Adrenal gland (tissue), 19 donors: ENCODE measurements at places on chromosomes 6 and 20. TPM values are rescaled to one million over a fixed set of nuclear protein-coding genes. Genes with fewer than 3 reads are reported as not detected.

Gene SMPDL3A
- total RNA-seq = 34.3 TPM

Gene RAB44
- not detected for total RNA-seq

Gene BCAS1
- total RNA-seq = not detected

Gene BACH2
- total RNA-seq = 1.5 TPM

Gene CRISP2
- not detected for total RNA-seq

Gene WFDC2
- total RNA-seq = not detected

Gene TXLNB
- total RNA-seq = 9.5 TPM

Gene PAX1
- not detected for total RNA-seq

Gene SLC17A2
- total RNA-seq = not detected

Gene RUNX2
- total RNA-seq = 1.6 TPM

Gene C20orf202
- 0.25 TPM for total RNA-seq

- H3K36me3 ChIP-seq = no peaks in the 10 kb centered on the region
- H3K4me1 ChIP-seq = peaks cover 5% of the 10 kb centered on the region
- H3K27ac ChIP-seq = no peak overlapping the region
- H3K27me3 ChIP-seq = no peaks in the 10 kb centered on the region
- DNase-seq = no peak
- no peak overlapping the region for H3K4me3 ChIP-seq
Observed at GRCh38 chr6:71529769-71530168, 241.2 kb downstream of the OGFRL1 start.

GRCh38 chr20:52572687-52573086 lies 381.1 kb upstream of the ZFP64 start:
- H3K4me1 ChIP-seq = no peaks in the 10 kb centered on the region
- no peak overlapping the region for H3K4me3 ChIP-seq
- H3K27me3 ChIP-seq = no peaks in the 10 kb centered on the region
- no peaks in the 10 kb centered on the region for H3K36me3 ChIP-seq

DNA sequence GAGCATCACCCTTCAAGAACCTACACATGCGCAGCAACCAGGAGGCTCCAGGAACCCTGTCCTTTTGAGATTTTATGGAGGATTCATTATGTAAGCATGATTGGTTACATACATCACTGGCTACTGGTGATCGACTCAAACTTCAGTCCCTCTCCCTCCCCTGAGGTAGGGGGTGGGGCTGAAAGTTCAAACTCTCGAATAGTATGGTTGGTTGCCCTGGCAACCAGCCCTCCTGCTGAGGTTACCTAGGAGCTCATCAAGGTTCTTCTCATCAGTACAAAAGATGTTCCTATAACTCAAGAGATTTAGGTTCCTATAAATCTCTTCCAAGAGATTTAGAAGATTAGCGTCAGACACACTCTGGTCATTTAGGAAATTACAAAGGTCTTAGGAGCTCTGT lies 21.9 kb upstream of the ZSCAN9 start:
- no peaks in the 10 kb centered on the region for H3K4me1 ChIP-seq
- DNase-seq = no peak
- no peak overlapping the region for H3K27ac ChIP-seq
- no peaks in the 10 kb centered on the region for H3K36me3 ChIP-seq

DNA sequence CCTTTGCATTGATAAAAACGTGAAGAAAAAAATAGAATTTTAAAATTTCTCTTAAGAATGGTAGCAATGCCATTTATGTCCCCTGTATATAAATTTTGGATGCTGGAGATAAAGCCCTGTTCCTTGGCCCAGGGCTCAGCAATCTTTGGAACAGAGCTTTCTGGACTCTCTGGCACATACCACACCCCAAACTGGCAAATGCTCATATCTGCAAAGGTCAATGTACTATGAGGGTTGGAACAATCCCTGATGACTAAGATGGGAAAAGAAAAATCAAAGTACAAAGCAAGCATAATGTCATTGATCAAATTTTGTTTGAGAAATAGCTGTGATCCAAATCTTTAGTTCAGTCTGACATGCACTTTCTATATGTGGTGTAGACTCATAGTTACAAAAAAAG lies 158.1 kb upstream of the HCRTR2 start:
- no peaks in the 10 kb centered on the region for H3K4me1 ChIP-seq
- H3K27me3 ChIP-seq = no peaks in the 10 kb centered on the region
- DNase-seq = no peak
- H3K4me3 ChIP-seq = no peak overlapping the region
- no peaks in the 10 kb centered on the region for H3K36me3 ChIP-seq

GRCh38 chr6:103729658-103730057 lies 1130.1 kb downstream of the HACE1 start:
- H3K36me3 ChIP-seq = no peaks in the 10 kb centered on the region
- H3K27me3 ChIP-seq = no peaks in the 10 kb centered on the region
- no peak overlapping the region for H3K27ac ChIP-seq
- DNase-seq = no peak
- H3K4me3 ChIP-seq = no peak overlapping the region

DNA sequence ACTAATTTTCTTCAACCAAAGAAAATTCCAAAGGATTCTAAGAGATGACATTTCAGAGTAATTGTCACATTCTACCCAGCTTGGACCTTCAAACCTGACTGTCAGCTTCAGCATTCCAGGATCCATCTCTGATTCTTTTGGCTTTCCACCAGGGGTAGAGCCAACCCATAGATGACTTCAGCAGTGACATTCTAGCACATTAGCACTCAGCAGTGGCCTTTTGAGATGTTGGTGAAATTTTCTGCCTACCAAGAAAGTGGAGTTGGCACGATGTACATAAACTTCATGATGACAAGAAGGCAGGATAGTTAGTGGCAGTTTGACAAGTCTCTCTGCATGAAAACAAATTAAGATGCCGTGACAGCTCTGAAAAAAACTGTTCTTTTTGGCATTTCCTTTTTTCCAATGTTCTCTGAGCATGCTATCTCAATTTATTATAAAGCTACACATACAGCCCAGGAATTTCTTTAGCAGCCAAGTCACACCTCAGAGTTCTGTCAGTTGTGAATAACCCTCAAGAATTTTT lies 466.5 kb upstream of the RNF217 start:
- H3K4me3 ChIP-seq = no peak overlapping the region
- H3K4me1 ChIP-seq = no peaks in the 10 kb centered on the region

DNA sequence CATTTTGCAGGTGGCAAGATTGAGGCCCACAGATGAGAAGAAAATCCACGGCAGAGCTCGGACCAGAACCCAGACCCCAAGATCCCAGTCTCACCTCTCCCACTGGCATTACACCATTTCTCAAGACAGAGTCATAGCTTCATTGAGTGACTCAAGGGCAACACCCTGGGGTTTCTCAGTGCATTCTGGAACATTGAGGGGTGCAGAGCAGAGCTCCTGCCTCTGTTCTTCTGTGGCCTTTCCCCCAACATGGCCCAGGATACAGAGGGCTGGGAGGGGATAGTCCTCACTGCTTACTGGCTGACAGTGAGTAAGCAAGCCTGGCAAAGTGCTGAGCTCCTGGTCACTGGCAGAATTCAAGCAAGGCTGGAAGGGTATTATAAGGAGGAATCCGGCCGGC lies 74.0 kb downstream of the MDGA1 start:
- no peak overlapping the region for H3K4me3 ChIP-seq
- H3K36me3 ChIP-seq = no peaks in the 10 kb centered on the region
- H3K4me1 ChIP-seq = peaks cover 8% of the 10 kb centered on the region
- H3K27ac ChIP-seq = no peak overlapping the region

DNA sequence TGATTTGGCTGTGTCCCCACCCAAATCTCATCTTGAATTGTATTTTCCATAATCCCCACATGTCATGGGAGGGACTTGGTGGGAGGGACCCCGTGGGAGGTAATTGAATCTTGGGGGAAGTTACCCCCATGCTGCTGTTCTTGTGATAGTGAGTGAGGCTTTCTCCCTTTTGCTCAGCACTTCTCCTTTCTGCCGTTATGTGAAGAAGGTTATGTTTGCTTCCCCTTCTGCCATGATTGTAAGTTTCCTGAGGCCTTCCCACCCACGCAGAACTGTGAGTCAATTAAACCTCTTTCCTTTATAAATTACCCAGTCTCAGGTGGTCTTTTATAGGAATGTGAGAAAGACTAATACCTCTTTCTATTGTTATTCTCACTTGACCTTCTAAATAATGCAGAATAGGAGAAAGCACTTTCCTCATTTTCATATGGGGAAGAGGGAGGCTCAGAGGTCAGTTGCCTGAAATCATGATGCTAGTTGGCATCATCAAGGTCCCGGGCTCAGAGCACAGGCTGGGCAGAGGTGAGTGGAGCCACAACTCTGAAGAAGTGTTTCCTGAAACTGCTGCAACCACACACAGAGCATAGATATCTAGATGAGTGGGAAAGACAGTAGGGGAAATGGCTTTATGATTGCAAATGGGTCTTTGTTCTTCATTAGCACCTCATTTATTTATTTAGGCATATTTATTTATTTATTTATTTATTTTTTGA lies 191.0 kb downstream of the QKI start:
- H3K27me3 ChIP-seq = no peaks in the 10 kb centered on the region
- no peak for DNase-seq
- H3K4me3 ChIP-seq = no peak overlapping the region
- H3K4me1 ChIP-seq = no peaks in the 10 kb centered on the region

DNA sequence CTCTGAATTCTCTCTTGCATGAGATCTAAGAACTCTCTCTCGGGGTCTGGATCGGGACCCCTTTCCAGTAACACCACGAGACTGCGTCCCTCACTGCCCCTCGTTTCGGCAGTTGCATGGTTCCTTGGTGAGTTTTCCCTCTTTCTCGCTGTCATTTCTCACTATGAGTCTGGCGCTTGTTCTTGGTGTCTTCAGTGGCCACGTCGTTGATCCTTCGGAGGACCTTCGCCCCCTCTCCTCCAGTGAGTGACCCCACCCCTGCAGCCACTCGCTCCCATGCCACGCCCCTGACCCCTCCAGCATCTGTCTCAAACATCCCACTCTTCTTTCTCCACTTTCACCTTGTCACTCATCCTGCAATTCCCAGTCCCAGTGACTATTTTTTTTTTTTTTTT lies 23.0 kb downstream of the SYNJ2 start:
- no peak overlapping the region for H3K27ac ChIP-seq
- DNase-seq = no peak
- no peaks in the 10 kb centered on the region for H3K27me3 ChIP-seq

- DNase-seq = no peak
- H3K27ac ChIP-seq = no peak overlapping the region
- no peaks in the 10 kb centered on the region for H3K27me3 ChIP-seq
- no peaks in the 10 kb centered on the region for H3K36me3 ChIP-seq
- H3K4me3 ChIP-seq = no peak overlapping the region
- H3K4me1 ChIP-seq = no peaks in the 10 kb centered on the region
Observed at GRCh38 chr20:48613926-48614325, 213.9 kb downstream of the PREX1 start.

DNA sequence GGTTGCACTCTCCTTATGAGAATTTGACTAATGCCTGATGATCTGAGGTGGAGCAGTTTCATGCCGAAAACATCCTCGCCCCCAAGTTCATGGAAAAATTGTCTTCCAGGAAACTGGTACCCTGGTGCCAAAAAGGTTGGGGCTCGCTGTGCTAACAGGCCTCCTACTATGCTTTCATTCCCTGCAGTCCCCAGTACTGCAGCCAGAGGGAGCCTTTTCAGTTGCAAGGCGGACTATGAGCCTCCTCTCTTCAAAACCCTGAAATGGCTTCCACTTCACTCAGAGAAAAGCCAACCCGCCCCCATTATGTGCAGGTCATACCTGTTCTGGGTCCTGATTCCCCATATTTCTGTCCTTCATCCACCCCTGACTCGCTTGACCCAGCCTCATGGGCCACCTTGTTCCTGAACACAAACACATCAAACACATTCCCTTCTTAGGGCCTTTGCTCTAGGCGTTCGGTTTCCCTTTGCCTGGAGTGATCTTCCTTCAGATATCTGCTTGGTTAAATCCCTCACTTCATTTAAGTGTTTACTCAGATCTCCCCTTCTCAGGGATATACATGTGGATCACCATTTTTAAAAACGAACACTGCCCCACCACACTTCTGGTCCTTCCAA lies 173.7 kb downstream of the PHACTR1 start:
- no peaks in the 10 kb centered on the region for H3K4me1 ChIP-seq
- no peak for DNase-seq
- H3K4me3 ChIP-seq = no peak overlapping the region
- peaks cover 5% of the 10 kb centered on the region for H3K27me3 ChIP-seq

GRCh38 chr6:44043479-44044153 lies 83.6 kb downstream of the MRPL14 start:
- H3K4me1 ChIP-seq = peaks cover 17% of the 10 kb centered on the region
- no peak overlapping the region for H3K4me3 ChIP-seq
- no peak for DNase-seq
- no peaks in the 10 kb centered on the region for H3K36me3 ChIP-seq
- no peaks in the 10 kb centered on the region for H3K27me3 ChIP-seq
- no peak overlapping the region for H3K27ac ChIP-seq

- no peaks in the 10 kb centered on the region for H3K4me1 ChIP-seq
- no peaks in the 10 kb centered on the region for H3K27me3 ChIP-seq
- H3K4me3 ChIP-seq = no peak overlapping the region
Observed at GRCh38 chr6:160031442-160031841, 62.6 kb downstream of the IGF2R start.

GRCh38 chr6:85050149-85050548 lies 285.8 kb upstream of the TBX18 start:
- no peak overlapping the region for H3K4me3 ChIP-seq
- no peaks in the 10 kb centered on the region for H3K36me3 ChIP-seq
- H3K27ac ChIP-seq = no peak overlapping the region
- DNase-seq = no peak

GRCh38 chr6:30725713-30726505 lies 5.8 kb downstream of the TUBB start:
- peak overlapping the region; percentile 50 for H3K27ac ChIP-seq
- peaks cover 53% of the 10 kb centered on the region for H3K4me1 ChIP-seq
- no peak for DNase-seq
- H3K36me3 ChIP-seq = peaks cover 85% of the 10 kb centered on the region

GRCh38 chr6:108544606-108545005 lies 16.1 kb upstream of the FOXO3 start:
- no peak overlapping the region for H3K27ac ChIP-seq
- no peaks in the 10 kb centered on the region for H3K36me3 ChIP-seq
- no peaks in the 10 kb centered on the region for H3K4me1 ChIP-seq
- DNase-seq = no peak
